ENCODE measurements at places on chromosomes 12 and 14.

DNA sequence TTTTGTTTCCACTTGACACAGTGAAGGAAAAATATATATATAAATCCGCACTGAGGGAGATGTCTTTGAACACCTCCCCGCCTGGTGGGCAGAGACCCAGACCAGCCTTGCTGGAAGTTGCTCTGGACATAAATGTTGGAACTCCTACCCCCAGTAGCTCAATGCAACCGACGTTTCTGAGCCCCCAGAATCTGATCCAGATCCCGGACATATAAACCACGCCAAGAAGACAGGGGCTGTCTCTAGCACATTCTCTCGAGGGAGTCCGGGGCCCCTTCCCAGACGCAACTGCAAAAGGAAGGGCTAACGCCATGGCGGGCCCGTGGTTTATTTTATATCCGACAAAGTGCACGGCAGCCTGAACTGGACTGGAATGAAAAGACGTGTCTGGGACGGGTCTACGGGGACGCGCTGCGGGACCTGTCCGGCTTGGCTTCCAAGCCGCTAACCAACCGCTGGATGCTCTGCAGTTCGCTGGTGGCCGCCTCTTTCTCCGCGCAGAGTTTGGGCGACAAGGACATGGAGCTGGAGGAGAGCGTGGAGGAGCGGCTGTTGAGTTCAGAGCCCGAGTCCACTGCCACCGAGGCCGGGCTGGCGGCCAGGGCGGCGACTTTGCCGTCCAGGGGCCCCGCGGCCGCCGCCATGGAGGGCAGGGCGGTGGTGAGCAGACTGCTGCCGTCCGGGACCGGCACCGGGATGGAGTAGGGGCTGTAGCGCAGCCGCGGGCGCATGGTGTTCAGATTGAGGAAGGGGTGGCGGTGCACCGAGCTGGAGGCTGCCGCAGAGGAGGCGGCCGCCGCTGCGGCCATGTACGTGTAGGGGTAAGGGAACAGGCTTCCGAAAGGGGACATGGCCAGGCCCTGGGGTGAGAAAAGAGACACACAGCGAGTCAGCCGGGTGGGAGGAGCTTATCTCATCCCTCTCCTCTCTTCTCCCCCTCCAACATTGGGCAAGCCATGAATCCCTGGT is 12.2 kb downstream of the TBX3 start:
- DNase-seq: no peak

DNA sequence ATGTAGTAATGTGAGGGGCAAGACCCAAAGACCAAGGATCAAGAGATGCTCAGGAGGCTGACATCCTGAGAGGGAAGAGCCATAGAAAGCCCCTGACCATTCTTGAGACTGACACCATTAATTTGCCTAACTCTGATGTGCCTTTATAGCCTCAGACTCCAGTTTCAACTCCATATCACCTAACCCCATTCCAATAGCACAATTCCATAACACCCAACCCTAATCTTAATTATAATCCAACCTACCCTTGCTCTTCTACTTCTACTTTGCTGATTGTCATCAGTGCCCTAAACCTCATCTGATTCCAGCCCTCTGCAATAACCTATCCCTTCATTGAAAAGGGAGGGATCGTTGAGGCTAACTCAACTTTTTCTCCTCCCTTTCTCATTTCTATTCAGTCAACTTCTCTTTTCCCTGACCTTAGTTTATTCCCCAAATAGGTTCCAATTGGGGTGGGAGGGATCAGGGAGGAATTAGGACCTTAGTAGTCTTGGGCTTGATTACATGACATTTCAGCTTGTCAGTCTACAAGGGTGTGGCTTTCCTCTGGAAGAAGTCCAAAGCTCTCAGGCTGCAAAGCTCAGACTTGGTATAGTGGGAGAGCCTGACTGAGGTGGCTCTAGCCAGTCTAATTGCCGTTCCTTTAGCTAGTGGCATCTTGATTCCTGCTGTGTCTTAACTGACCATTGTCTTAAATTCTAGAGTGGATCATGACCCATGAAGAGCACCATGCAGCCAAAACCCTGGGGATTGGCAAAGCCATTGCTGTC is 3.1 kb downstream of the PFKM start:
- DNase-seq: no peak

- no peak for DNase-seq
Observed at GRCh38 chr12:49627752-49628360, 4.5 kb downstream of the PRPF40B start.

- no peak for DNase-seq
Observed at GRCh38 chr12:124296295-124296915, 1.5 kb downstream of the RFLNA start.

GRCh38 chr12:44876544-44877410 is 662 bp upstream of the NELL2 start:
- no peak for DNase-seq

DNA sequence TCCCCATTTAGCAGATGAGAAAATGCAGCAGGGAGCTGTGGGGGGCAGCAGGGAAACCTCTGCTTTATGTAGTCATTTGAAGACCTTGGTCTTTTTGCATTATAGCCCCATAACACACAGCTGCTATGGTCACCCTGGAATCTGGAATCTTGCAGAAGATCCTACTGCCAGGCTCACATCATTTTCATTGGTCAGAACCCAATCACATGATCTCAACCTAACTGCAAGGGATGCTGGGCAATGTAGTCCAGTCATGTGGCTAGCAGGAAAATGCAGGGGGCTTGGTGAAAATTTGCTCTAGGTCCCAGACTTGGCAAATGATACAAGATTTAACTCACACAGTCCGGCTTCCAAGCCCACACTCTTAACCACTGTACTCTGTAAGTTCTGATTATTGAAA is 1028.7 kb downstream of the AACS start:
- no peak for DNase-seq

GRCh38 chr14:92637228-92637627 is 111.2 kb downstream of the LGMN start:
- DNase-seq: no peak

DNA sequence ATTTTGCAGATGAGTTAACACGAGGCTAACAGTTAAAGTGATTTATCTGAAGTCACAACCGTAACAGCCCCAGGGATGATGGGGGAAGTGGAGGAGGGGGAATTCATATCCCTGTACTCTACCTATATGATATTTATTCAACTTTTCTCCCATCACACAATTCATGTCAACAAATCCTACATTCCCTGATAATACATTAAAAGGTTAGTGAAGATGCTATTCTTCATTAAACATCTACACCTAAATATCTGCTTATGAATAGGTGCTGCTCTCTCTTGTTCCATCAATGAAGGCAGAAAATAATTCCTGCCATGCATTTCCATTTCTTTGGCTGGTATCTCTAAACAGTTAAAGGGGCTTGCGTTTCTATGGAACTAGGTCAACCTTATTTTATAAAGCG is 6.8 kb downstream of the YBX3 start:
- no peak for DNase-seq

- DNase-seq: no peak
Observed at GRCh38 chr12:26704684-26705460, 128.1 kb downstream of the ITPR2 start.

- DNase-seq: no peak
Observed at GRCh38 chr12:45613296-45613695, 116.2 kb upstream of the ARID2 start.

- DNase-seq: no peak
Observed at GRCh38 chr12:47212701-47213039, 132.9 kb upstream of the AMIGO2 start.

- DNase-seq: no peak
Observed at GRCh38 chr12:3568695-3569094, 77.7 kb downstream of the PRMT8 start.

DNA sequence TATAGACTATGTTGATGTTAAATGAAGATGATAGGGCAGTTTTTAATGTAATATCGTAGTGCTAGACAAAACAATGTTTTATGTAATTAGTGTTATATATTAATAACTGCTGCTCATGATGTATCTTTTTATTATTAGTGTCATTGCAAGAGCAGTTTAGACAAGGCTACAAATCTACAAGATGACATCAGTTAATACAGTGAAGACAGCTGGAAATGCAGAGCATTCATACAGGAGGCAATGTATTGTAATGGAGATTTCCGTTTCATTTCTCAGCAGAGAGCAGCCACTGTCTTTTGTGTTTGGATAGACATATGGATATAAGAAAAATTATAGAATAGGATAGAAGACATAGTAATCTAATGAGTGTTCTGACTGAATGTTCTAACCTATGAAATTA is 178.0 kb downstream of the FOXG1 start:
- DNase-seq: no peak

- no peak for DNase-seq
Observed at GRCh38 chr14:104855532-104856090, 9.5 kb upstream of the CEP170B start.

GRCh38 chr14:78519863-78520262 is 349.7 kb downstream of the NRXN3 start:
- DNase-seq: no peak

GRCh38 chr14:30808576-30808975 is 65.8 kb upstream of the COCH start:
- DNase-seq: no peak

GRCh38 chr12:53222170-53222721 is 9.8 kb downstream of the RARG start:
- no peak for DNase-seq

DNA sequence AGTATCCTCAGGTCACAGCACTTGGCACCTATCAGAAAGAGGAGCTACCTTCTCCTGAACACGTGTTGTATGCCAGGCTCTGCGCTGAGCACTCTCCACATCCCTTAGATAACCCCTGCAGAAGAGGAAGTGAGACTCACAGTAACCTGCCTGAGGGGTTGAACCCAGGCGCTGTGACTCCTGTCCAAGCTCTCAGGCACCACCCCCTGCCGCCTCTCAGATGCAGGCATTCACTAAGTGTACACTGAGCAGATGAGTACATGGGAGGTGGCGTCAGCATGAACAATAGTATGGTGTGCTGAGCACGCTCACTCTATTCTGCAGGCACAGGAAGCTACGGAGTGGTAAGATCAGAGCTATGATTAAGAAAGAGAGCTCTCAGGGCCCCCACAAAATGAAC is 21.0 kb upstream of the RIC8B start:
- DNase-seq: peak; percentile 55

DNA sequence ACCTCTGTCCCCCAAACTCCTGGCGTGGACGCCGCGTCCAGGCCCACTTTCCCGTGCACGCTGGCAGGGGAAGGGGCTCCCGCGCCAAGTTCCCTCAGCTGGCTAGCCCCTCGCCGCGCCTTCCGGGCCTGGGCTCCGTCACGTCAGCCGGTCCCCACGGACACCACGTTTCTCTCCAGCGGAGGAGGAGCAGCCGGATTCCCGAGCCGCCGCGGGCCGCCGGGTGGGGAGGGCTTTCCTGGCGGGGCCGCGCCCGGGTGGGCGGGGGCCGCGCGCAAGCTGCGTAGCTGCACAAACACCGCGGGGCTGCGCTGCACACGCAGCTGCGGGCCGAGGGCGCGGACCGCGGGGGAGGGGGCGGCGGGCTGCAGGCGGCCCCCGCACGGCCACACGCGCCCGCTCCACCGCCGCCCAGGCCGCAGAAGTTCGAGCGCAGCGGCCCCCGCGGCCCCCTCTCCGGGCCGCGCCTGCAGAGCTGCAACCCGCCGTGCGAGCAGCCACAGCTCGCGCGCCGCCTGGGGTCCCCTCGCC is 45.1 kb upstream of the PNMA1 start:
- DNase-seq: no peak

DNA sequence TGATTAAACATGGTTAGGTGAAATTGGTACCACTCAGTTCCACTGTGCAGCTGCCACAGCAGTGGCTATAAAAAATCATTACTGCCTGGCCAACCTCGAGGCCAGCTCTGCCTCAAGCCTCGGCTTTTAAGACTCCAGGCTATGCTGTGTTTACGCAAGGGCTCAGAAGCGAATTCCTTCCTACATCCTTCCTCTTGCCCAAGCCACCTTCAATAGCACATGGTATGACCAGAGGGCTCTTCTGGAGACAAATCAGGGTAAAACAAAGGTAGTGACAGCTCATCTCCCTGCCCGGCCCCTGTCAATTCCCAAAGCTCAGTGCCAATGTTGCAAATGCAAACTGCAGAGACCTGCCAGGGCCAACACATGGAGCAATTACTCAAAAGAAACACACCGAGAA is 31.9 kb downstream of the NUAK1 start:
- DNase-seq: no peak

DNA sequence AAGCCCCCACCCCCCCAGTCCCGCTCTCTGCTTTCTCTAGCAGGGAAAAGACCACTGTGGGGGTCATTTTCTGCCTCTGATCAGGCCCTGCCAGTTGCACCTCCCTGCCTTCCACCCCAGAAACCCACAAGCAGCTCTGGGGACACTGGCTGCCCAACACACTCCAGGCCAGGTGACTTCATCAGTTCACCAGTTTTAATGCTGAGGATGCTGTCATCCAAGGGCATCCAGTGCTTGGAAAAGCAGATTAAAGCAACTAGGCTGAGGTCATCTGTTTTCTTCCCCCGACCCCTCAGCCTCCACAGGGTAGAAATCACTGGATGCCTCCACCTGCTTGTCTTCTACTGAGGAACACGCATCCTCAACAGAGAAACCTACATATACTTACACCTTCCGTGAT is 282.4 kb downstream of the DPF3 start:
- no peak for DNase-seq

DNA sequence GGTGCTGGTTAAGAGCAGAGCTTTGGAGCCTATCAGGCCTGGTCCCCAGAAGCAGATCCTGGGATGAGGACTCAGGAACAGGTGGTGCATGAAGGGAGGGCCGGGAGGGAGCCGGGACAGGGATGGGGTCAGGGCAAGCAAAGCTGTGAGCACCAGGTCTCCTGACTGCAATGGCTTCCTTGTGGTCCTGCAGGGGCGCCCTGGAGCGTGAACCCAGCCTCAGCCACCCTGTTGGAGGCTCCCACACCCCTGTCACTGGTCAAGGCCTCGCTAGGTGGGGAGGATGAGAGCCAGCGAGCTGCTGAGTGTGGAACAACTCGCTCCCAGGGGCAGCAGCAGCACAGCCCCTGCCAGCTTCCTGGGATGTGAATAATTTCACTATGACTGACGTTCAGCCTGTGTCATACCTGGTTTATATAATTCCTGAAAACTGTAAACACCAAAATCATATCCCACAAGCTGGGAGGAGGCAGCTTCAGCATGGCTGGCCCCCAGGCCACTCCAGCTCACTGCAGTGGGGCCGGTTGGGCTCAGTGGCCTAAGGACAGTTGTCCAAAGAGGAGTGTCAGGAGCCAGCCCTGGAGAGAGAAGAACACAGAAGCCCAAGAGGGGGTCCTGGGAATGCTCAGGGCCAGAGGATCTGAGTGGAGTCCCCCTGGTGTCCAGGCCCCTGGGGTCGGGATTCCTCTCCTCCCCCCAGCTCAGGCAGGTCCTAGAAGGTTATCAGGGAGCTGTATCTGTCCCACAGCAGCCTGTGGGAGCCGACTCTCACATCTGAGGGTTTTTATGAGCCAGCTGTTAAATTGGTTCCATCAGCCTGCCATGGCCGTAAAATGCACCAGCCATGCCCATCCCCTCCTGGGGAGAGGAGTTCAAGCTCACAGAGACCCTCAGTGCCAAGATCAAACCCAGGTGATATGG is 272.9 kb downstream of the ADGRD1 start:
- DNase-seq: no peak

DNA sequence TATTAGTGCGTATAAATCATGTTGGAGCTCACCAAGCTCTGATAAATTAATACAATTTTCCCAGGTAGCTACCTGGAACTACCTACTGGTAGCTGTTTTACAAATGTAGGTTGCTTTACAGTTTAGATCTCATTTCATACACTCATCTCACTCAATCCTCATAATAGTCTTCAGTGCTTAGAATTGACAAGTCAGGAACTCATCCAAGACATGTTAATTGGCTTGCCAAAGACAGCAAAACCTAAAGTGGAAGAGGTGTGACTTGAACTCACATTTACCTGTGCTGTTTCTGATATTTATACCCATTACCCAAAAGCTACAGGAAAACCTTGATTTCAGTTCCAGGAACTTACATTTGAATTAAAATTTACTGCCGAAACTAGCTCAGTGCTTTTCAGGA is 296.7 kb downstream of the DIO2 start:
- DNase-seq: no peak

- DNase-seq: no peak
Observed at GRCh38 chr14:60515511-60516289, 6.8 kb downstream of the SIX6 start.
